ENCODE measurements at places on chromosomes 16 and 17.

- DNase-seq: no peak
Measured at GRCh38 chr16:80936410-80936809, 70.3 kb downstream of the CMC2 start.

GRCh38 chr16:23679274-23679985, 741 bp downstream of the PLK1 start:
- no peak for DNase-seq

DNA sequence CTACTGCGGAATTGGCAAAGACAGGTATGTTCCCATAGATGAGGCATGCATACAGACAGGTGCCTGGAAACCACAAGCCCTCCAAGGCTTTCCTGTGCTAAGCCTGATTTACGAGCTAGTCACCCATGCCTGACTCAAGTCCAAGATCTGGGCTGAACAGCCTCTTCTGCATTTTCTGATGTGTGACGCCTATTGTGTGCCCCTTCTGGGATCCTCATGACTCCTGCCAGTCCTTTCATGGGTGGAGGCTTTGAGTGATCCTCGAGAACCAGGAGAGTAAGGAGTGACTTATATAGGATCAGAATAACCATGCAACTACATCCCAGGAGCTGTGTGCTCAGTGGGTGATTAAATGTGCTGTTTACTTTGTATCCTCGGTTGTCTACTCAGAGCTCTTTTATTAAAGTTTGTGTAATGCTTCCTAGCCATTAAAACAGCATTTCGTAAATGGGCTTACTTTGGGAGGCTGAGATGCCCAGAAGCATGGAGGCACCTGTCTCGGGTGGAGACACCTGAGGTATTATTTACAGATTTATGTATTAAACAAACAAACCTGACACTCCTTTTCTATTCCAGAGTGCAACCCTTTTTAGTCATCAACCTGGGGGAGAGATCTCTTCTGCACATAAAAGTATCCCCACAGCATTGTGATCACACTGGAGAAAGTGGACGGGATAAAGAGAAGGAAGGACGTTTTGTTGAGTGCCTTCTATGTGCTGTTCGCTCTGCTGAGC, 373.0 kb upstream of the DYNLRB2 start:
- DNase-seq: no peak

DNA sequence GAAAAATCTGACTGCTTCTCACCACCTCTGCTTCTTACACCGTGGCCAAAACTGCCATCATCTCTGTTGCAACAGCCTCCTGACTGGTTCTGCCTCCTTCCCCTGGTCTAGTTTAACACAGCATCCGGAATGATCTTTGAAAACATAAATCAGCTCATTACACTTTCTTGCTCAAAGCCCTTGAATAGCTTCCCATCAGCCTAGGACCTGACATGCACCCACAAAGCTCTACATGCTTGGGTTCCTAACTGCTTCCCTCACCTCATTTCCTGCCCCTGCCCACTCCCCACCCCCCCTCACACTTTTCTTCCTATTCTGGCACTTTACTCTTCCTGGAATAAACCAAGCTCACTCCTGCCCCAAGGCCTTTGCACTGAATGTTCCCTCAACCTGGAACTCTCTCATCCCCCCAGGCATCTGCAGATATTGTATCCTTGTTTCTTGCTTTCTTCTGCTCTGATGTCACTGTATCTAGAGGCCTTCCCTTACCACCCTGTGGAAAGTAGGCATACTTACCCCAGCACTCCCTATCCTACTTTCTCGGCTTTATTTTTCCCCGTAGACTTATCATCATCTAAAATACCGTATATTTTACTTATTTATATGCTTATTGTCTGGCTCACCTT, 112.4 kb downstream of the FTO start:
- no peak for DNase-seq

DNA sequence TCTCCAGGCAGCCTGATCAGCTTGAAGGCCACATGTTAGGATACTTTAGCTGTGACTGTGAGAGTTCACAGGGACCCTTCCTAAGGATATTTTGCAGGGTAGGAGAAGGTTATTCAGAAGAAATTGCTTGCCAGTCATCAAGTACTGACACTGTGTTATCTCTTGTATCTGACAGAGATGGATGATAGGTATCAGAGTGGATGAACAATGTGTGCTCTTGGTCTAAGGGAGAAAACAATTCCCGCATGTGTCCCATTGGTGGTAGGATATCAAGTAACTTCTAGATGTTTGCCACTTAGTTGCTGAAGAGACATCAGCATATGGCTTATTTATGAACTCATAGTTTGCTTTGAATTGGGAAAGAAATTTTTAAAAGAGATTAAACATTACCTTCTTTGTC, 219.3 kb downstream of the SPECC1 start:
- no peak for DNase-seq

Data from smooth muscle cell of the brain vasculature (primary cell).